Right cardiac atrium (tissue), 5 donors: ENCODE measurements at places on chromosomes 13 and 19. TPM values are rescaled to one million over a fixed set of nuclear protein-coding genes. Genes with fewer than 3 reads are reported as not detected.

Gene SPACA4
- total RNA-seq, result not detected

Gene SIGLEC12
- 0.36 TPM for total RNA-seq

Gene ZNF442
- total RNA-seq, result 3.7 TPM

Gene PPP1R12C
- total RNA-seq, result 244 TPM

Gene PSG1
- not detected for total RNA-seq

Gene CADM4
- total RNA-seq, result 12.4 TPM

Gene ERICH4
- not detected for total RNA-seq

Gene THAP8
- total RNA-seq, result 1.6 TPM

Gene RNF225
- not detected for total RNA-seq

Gene OR7A5
- total RNA-seq, result not detected

Gene CEACAM20
- not detected for total RNA-seq

Gene CA11
- total RNA-seq, result 16.5 TPM

Gene UGGT2
- 20.9 TPM for total RNA-seq

Gene KCTD15
- 10.6 TPM for total RNA-seq

Gene RETN
- 0.49 TPM for total RNA-seq

Gene DHDH
- total RNA-seq, result 0.31 TPM

Gene GNG7
- total RNA-seq, result 40.2 TPM

Gene JSRP1
- not detected for total RNA-seq

Gene GNG8
- total RNA-seq, result 3.0 TPM
